ENCODE measurements at places on chromosomes 11 and 22.

DNA sequence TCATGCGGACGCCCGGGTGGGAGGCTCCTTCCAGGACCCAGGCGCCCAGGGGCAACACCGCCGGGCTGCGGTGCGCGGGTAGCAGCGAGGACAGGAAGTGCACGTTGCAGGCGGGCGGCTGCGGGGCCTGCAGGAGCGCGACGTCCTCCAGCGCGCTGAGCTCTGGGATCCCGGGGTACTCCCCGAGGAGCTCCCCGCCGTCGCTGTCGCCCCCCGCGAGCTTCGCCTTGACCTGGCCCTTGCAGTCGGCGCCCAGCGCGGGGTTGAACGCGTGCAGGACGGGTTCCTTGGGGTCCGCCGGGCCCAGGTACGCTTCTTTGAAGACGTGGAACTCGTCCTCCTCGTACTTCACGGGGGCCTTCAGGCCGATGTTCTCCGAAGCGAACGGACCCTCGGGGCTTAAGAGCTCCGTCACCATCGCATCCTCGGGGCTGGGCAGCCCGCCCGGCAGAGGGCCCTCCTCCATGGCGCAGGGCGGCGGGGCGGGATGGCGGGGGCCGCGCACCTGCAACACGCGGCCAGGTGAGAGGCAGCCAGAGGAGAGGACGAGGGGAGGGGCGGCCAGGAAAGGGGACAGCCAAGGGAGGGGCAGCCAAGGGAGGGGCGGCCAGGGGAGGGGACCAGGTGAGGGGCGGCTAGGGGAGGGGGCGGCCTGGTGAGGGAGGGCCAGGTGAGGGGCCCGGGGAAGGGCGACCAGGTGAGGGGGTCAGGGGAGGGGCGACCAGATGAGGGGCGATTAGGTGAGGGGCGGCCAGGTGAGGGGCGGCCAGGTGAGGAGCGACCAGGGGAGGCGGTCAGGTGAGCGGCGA lies 921 bp downstream of the TESMIN start:
- peak; percentile 45 for DNase-seq

DNA sequence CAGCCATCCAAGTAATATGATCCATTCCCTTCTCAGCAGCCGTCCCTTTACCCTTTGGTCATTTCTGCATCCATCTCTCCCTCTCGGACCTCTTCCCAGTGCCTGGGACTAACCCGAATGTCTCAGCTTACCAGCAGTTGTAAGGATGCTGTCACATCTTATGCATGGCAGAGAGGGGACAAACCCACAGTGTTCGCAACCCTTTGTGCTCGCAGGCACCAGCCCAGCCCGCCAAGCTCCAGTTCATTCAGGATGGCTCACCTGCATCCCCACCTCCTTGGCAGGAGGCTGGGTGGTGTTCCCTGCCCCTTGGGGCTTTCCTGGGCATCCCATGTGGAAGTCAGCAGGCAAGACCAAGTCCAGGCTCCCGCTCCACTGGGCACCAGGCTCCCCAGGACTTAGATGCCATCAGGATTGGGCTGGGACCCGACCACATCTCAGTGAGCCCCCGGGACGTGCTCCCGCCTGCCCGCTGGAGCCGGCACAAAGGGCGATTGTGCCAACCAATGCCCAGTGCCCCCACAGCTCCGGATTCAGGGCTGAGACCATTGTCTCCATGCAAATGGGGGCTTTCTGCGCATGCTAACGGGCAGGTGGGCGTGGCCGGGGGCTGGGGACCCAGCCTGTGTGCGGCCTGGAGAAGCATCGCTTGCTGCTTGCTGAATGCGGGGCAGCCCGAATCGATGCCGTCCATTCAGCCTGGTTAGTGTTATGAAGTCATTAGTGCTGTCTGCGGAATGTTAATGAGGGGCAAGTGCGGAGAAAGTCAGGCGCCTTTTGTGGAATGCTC lies 108.6 kb downstream of the KCNQ1OT1 start:
- peak; percentile 20 for DNase-seq

DNA sequence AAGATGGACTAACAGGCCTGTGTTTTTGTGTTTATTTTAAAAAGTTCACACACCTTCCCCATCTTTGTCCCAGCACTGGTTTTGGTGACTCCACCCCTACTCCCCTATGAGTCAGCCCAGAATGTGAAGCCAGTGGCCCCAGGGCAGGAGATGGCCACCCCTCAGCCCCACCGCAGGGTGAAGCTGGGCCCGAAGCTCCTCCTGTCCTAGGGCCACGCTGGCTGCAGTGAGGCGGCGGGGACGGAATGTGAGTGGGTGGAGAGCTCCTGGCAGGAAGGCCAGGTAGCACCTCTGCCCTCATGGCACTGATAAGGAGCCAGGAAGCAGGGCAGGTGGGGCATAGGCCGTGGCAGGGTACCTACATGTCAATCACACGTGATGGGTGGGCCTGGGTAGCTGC lies 39.9 kb downstream of the SGSM3 start:
- DNase-seq = no peak

DNA sequence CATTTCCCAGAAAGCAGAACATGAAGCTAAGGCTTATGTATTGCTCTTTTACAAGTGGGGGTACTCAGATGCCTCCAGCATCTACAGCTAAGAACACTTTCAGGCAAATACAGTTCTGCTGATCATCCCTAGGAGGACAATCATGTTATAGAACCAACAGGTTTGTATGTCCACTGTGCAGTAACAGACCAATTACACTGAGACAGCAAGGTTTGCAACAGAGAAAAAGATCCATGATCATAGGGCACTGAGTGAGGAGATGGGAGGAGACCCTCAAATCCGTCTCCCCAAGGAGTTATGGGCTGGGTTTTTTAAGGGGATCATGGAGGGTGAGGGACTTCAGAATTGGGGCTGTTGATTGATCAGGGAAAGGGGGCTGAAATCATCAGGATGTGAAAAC lies 39.1 kb upstream of the GRK3 start:
- DNase-seq = no peak

- DNase-seq = no peak
Observed at GRCh38 chr11:115300660-115301428, 203.4 kb downstream of the CADM1 start.

- peak; percentile 70 for DNase-seq
Observed at GRCh38 chr11:61967924-61968757, 707 bp upstream of the FTH1 start.

DNA sequence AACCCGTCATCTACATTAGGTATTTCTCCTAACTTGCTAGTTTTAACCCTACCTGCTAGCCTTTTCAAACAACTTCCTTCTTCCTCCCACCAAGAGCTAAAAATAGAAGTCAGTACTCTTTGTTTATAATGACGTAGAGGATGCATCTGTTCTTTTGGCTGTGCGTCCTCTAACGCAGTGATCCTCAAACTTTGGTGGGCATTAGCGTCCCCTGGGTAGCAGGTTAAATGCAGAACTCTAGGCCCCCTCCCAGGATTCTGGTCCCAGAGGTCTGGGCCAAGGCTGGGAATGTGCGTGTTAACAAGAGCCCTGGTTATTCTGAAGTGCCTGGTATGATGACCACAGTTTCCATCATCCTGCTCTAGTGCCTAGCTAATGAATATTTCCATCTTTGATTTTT lies 67.6 kb downstream of the BARX2 start:
- DNase-seq = no peak

Measured in GM13976 (cell line).